ENCODE measurements at places on chromosomes 6 and 20.

DNA sequence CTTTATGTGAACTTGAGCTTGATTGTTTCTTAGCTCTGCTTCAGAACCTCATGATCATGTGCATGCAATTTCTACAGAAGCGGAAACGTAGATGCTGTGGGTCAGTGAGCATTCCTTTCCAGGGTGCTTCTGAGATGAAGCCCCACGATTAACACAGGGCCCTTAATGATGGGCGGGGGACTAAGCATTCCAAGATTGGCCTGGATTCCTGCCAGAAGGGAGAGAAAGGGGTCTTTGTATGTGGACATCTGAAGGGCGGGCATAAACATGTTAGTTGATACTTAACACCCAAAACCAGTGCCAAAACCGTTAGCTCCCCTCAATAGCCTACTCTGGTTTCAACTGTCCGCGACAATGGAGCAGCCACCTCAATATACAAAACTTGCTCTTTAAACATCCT lies 46.9 kb upstream of the POU3F2 start:
- DNase-seq, result peak; percentile 94

GRCh38 chr6:22019857-22020256 lies 277.0 kb downstream of the PRL start:
- DNase-seq, result no peak

GRCh38 chr6:169425628-169426370 lies 172.2 kb upstream of the THBS2 start:
- DNase-seq, result no peak

DNA sequence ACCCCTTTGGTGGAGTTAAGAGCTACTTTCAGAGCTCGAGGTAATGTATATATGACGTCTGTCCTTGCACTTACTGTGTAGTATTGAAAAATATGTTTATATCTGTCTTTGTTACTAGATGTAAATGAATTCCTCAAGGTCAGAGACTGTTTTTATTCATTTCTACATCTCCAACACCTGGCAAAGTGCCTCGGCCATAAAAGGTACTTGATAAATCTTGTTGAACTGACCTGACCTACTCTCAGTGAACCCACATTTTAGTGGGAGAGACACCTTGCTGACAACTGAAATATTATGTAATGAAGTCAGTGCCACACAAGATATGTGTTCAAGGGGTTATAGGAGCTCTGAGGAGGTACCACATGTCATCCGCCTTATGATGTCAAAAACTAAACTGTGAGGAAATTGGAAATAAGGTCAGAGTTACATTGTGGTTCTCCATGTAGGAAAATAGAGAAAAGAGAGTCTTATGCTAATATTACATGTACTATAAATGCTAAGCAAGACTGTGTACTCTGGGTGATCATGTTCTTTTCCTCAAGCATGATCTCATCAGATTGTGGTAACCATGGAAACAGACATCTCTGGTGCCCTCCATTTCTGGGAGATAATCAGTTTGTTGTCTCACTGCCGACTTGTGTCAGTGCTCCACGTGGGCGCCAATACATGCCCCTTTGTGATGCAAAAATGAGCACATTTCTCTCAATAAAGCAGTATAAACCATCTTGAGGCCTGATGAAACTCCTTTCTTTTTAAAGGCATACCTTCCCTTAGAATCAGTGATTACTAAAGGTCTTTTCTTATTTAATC lies 5.7 kb upstream of the TMEM30A start:
- DNase-seq, result no peak

- no peak for DNase-seq
Measured at GRCh38 chr20:1830240-1830639, 65.0 kb upstream of the SIRPA start.

GRCh38 chr6:143647732-143648131 lies 30.0 kb upstream of the PHACTR2 start:
- DNase-seq, result no peak

DNA sequence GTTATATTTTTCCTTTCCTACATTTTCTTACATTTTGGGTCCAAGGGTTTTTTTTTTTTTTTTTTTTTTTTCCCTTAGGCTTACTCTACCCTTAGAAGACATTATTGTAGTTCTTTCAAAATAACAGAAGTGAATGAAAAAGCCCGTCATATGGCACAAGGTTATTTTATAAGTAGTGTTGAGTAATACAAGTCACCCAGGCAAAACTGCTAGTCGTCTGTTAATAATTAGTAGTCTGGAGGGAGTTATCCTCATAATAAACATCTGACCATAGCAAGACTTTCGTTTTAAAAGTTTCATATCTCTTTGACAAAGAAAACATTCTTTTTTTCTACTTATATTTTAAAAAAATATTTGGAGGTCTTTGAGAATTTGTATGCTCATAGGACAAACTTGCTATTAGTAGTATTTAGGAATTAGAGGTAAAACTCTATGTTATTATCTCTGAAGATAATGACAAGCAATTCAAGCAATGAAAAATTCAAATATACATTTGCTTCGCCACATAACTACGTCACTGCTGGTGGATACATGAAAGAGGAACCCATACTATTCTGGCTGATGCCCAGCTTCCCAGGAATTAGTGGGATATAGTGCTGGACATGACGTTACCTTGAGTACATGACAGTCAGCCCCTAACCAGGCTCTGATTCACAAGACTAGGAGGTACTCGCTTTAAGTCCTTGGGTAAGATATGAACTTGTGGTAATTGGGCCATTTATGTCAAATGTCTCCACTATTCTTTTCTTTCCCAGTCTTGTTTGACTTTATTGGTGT lies 532.8 kb downstream of the GRIK2 start:
- DNase-seq, result no peak
